ENCODE measurements at places on chromosomes 12 and 14. TPM values are rescaled to one million over a fixed set of nuclear protein-coding genes. Genes with fewer than 3 reads are reported as not detected.
A peak's percentile ranks its signal among the peaks of the same experiment; 100 is the strongest.

- no peak for DNase-seq
Measured at GRCh38 chr14:63296060-63296563, 22.6 kb downstream of the GPHB5 start.

DNA sequence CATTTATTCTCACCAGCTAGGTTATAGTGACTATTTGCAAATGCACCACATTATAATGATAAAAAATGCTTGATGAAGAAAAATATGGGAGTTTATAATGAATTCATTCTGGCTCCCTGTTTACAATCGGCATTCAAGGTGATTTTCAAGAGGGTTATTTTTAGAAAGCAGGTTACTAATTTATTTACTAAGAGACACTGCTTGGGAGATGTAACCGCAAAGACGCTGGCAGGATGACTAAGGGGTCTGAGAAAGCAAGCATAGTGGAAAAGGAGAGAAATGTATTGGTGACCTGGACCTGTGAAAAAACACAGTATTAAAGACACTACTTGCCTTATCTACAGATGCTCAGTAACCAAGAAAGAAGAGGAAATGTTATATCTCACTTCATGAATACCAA lies 13.3 kb upstream of the PITPNM2 start:
- DNase-seq: no peak

DNA sequence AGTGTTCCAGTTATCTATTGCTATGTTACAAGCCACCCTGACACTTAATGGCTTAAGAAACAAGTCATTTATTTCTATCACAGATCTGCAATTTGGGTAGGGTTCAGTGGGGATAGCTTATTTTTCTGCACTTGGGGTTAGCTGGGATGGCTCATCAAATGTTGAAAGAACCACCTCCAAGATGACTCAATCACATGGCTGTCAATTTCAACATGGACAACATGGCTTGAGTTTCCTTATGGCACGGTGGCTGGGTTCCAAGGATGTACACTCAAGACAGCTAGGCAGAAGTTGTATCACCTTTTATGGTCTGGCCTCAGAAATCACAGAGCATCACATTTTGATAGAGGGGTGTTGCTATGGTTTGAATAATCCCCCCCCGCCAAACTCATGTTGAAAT lies 24.5 kb upstream of the IGF1 start:
- DNase-seq: no peak

DNA sequence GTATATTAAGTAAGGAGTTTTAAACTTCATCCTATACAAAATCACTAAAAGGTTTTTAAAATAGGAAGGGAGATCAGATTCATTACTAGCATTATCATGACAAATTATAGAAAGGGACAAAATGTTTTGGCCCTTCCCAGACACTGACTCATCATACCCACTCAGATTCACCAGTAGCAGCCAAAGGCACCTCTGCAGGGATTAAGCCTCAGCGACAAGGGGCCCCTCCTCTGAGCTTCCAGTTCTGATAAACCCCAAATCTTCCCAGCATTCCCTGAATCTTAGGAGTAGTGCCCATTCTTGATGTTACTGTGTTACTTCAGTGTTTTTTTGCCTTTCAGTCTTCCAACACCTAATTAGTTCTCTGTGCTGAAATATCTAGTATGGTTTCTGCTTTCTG lies 14.5 kb downstream of the KRAS start:
- no peak for DNase-seq

GRCh38 chr12:1807087-1807860 lies 13.1 kb upstream of the LRTM2 start:
- DNase-seq: no peak

- DNase-seq: peak; percentile 52
Measured at GRCh38 chr14:95319312-95320077, at the start of gene CLMN. Gene CLMN, minus strand, starts transcription at chr14:95319908. Its CDS starts 116 bp downstream, at chr14:95319792.

DNA sequence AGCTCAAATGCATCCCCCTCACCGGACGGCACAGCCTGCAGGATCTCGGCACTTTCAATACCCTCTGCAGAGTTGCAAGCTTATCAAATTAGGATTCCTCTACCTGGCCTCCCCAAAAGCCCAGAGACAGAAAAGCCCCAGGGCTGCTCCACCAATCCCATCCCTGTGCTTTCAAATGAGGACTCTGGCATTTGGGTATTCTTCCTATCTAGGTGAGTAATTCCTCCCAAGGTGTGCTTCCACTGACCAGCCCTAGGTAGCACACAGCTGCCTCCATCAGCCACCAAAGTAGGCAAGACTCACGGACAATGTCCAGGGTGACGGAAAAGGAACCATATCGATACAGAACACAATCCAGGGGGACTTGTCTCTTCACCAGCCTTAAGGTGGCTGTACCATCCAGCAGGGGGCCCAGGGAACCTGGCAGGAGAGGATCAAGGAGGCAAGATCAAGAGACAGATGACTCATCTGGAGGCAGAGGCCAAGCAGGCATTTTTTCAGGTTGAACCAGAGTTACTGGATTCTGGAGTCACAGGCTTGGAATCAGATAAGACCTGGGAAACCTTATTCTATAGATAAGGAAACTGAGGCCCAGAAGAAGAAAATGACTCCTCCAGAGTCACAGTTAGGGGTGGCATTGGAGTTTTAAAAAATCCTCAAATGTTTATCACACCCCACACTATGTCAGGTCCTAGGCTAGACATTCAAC lies 9.9 kb downstream of the PMEL start:
- peak; percentile 58 for DNase-seq

DNA sequence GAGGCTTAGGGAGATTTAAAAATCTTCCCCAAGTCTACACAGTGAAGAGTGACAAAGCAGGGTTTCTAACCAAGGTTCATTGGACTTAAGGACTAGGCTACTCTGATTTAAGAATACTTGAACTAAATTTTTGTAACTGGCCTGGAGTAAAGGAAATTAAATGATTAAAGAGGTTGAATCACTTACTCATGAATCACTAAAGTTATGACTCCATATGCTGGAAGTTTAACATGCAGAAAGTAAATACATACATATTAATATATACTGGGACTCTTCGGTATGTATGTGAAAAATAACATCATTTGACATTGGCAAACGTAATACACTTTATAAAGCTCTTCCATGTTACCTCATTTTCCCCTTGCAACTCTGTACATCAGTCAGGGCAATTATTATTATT lies 322.9 kb downstream of the KCNH5 start:
- no peak for DNase-seq

DNA sequence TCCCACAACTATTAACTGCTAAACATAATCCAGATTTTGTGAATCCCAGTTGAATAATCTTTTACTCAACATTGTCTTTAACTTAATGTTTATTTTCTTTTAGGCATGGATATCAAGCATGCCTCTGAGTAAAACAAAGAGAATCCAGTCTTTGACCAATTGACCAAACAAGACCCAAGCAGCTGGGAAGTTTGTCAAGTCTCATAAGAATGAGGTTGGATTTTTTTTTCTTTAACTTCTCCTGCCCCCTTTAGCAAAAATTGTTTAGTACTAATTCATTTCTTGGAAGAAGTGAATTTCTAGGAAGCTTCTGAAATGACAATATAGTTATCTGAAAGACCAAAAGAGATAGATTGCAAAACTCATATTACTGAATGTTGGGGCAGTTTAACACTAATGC lies 89.9 kb downstream of the OTOGL start:
- DNase-seq: no peak

- DNase-seq: peak; percentile 43
Measured at GRCh38 chr12:10088955-10089900, 9.6 kb downstream of the CLEC1A start.

GRCh38 chr12:67662910-67663538 lies 14.5 kb downstream of the DYRK2 start:
- DNase-seq: no peak

DNA sequence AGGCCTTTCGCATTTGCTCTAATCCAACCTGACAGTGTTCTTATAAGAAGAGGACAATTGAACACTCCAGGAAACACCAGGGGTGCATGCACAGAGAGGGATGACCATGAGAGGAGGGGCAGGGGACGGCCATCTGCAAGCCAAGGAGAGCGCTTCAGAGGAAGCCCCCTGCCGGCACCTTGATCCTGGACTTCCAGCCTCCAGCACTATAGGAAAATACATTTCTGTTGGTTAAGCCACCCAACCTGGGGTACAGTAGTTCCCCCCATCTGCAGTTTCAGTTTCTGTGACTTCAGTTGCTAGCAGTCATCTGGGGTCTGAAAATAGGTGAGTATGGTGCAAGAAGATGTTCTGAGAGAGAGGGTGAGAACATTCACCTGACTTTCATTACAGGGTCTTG lies 64.7 kb downstream of the CLMN start:
- peak; percentile 65 for DNase-seq

GRCh38 chr12:106101803-106102202 lies 37.0 kb downstream of the NUAK1 start:
- no peak for DNase-seq

- DNase-seq: peak; percentile 51
Measured at GRCh38 chr14:101559624-101560533, 1.4 kb upstream of the DIO3 start.

- DNase-seq: peak; percentile 50
Measured at GRCh38 chr14:78902010-78902623, 731.9 kb downstream of the NRXN3 start.

DNA sequence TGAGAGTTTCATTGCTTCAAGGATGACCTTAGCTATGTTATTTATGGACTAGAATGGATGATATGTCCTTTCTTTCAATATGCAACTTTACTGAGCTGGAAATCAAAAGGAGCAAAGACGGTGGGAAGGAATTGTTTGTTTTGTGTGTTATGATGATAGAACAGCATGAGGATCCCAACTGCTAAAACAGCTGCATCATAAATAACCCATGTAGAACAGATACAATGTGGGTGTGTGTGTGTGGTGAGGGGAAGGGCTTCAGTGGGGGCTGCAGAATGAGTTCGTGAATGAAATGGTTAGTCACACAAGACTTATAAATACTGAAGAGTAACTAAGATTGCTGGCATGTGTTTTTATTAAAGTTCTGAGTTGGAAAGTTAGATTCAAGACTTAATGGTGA lies 80.1 kb downstream of the DACT1 start:
- DNase-seq: no peak

DNA sequence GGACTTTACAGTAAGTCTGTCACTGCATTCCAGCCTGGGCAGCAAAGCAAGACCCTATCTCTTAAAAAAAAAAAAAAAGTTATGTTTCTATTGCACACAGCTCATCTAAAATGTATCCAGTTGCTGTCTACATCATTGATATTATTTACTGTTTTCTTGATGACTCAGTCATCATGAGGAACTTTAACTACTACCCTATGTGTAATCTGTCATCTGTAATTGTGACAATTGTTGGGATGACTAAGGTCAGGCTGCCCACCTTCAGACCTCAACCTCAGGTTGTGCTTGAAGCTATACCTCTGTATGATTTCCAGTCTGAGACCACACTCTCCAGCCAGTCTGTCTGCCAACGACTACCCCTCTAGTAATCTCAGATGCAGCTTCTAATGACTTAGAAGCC lies 15.3 kb downstream of the PPP1R13B start:
- no peak for DNase-seq

DNA sequence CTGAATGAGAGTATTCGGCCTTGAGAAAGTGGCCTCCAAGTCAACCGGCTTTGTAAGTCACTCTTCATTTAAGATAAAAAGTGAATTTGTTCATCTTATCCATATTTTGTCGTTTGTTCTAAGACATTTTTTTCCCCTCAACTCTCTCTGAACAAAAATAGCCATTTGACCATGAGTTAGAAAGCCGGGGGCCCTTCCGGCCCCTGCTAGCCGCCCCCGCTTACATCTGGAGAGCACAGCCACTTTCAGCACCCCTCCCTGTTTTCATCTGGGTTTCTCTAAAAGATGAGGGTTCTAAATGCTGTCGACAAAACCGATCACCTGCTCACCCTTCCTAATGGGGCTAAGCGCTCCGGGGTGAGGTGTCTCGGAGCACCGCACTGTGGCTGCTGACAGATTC lies 30.7 kb upstream of the DLK1 start:
- DNase-seq: no peak

GRCh38 chr14:25067600-25067999 lies 17.7 kb upstream of the STXBP6 start:
- no peak for DNase-seq

GRCh38 chr12:120498870-120499515 lies 3.1 kb downstream of the DYNLL1 start:
- DNase-seq: no peak

DNA sequence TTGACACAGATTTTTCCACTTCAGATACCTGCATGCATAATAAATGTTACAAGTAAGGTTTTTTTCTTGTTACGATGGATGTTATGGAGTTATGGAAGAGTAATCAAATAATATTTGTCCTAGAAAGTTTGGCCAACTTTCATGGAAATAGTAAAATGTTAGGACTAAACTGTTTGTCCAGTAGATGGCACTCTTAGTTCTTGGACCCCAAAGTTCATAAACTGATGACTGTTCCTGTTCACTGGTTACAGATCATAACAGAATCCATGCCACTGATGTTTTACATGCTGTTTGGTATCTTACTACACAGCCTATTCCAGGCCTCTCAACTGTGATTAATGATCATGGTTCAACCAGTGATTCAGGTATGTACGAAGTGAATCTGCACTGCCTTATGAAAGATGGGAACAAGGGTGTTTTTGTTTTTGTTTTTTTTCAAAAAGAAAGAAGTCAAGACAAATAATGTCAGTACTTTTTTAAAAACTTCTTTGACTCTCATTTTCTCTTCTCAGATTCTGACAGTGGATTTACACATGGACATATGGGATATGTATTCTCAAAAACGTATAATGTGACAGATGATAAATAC lies 48.8 kb upstream of the SLCO1C1 start:
- no peak for DNase-seq

DNA sequence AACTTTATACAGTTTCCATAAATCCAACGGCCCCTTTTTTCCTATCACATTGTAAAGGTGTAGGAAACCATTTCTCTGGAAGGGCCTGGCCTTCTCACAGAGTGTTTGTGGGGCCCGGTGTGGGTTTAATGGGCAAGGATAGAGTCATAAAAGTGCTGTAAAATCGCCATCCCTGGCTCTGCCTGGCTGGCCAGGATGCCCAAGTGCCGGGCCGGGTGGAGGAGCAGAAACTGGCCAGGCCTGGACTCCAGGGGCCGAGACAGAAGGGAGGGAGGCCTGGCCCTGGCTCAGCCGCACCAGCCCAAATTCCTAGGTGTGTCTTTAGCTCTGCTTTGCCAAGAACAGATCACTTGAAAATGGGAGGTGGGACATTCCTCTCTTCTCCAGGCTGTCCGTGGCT lies 77.1 kb upstream of the DICER1 start:
- no peak for DNase-seq

SERPINA9 gene
- total RNA-seq: not detected

GSG1 gene
- total RNA-seq: 0.33 TPM

OR4E2 gene
- total RNA-seq: not detected

APOF gene
- not detected for total RNA-seq

KRT6C gene
- total RNA-seq: not detected

ZCCHC8 gene
- 37.3 TPM for total RNA-seq

UBE3B gene
- 24.2 TPM for total RNA-seq

COL2A1 gene
- 10.8 TPM for total RNA-seq

MLF2 gene
- 258 TPM for total RNA-seq

C14orf93 gene
- 8.2 TPM for total RNA-seq

NEUROD4 gene
- not detected for total RNA-seq

RTL1 gene
- not detected for total RNA-seq

All from H9 (cell line).